ENCODE measurements at places on chromosomes 1 and 21.

- no peak for DNase-seq
These were observed 59.5 kb downstream of the KCNK1 start for GRCh38 chr1:233673261-233673946.

- DNase-seq: no peak
These were observed 203.2 kb downstream of the APP start for GRCh38 chr21:25967181-25967900.

- DNase-seq: no peak
These were observed 34.1 kb downstream of the ARHGEF10L start for GRCh38 chr1:17573518-17574041.

- no peak for DNase-seq
These were observed 30.3 kb upstream of the PODN start for GRCh38 chr1:53031732-53032131.

DNA sequence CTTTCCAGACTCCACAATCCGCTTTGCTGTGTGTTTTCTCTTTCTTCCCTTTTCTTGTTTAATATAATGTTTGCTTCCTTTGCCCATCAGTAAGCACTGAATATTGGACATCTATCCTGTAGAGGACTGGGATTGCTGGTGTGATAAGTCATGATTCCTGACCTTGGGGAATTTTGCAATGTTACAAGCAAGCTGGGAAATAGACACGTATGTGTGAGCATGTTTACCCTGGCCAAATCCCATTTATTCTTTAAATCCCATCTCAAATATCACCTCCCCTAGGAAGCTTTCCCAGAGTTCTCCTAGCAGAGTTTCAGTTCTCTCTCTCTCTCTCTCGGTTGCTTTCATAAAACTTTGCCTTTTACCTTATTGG is 155.3 kb downstream of the ROR1 start:
- DNase-seq: no peak

- DNase-seq: peak; percentile 59
These were observed 121.9 kb downstream of the TIAM1 start for GRCh38 chr21:31222142-31222541.

DNA sequence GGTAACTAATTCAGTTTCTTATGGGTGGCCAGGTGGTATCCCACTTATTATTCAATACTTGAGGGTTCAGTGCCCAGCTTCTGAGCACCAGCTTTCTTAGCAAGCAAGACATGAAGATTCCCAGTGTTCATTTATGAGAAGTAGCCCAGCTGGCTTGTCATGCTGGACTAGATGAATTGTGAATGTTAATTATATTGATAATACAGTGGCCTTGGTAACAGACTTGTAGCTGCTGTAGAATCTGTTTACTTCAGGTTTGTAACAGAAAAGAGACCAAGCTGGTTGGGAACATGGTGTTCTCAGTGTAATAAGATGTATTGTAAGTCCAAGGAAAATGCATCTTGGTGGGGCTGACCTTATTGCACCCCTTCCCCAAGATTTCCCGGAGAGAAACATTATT is 10.1 kb downstream of the AHCYL1 start:
- DNase-seq: no peak

GRCh38 chr1:230068952-230069684 is 2.1 kb downstream of the GALNT2 start:
- no peak for DNase-seq

DNA sequence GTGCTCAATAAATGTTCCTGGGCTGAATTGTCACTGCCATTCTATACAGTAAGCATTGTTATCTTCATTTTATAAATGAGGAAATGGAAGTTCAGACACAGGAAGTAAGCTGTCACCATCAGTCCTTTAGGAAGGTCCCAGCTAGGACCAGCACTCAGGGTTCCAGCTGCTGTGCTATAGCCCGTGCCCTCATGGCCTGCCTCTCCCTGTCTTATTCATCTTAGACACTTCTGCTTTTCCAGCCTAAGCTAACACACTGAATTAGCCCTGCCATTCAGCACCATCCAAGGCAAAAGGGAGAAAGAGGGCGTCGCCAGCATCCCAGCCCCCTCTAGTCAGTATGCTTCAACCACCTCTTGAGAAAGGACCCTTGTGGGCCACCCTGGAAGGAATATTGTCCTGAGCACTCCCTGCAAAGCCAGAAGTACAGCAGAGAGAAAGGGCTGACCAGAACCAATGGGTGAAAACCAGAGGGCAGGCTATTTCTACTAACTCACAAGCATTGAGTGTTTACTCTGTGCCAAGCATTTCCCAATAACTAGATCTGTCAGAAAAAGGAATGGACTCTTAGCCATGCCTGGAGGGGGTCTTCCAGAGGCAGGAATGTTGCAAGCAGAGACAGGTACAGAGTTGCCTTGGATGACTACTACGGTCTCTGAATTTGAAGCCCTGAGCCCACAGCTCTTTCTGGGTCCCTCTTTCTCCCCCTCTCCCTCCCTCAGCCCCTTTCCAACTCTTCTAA is 77.9 kb upstream of the NFIA start:
- no peak for DNase-seq

DNA sequence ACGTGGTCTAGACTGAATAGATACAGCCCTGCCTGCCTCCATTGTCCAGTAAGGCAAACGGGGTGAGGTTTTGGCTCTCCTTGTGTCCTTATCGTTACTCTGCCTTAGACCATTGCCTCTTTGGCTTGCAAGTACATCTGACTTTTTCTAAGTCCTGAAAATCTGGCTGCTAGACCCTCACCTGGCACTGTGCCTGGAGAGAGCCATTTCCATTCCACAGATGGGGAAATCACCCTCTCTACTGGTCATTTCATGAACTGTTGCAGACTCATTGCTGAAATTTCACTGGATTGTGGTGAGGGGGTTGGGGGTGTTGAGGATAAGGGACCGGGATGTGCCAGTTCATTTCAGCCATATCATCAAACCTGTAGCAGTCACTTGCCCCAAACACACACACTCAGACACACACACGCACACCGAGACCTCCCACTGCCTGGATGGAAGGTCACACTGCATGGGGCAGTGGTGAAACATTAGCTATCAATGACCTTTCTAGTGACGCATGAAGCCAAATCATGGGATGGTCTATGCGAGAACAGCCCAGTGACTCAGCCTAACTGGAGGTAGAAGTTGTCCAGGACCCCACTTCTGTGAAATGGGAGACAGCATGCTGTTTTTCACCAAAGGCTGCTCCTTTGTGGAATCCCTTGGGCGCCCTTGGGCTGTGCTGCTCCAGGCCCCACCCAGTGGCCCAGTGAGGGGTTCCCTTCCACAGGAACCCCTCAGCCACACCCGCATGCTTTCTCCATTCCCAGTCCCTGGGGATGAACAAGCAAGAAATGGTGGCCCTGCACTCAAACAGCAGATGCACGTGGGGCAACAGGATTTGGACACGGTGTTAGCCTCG is 34.9 kb upstream of the VASH2 start:
- peak; percentile 54 for DNase-seq

DNA sequence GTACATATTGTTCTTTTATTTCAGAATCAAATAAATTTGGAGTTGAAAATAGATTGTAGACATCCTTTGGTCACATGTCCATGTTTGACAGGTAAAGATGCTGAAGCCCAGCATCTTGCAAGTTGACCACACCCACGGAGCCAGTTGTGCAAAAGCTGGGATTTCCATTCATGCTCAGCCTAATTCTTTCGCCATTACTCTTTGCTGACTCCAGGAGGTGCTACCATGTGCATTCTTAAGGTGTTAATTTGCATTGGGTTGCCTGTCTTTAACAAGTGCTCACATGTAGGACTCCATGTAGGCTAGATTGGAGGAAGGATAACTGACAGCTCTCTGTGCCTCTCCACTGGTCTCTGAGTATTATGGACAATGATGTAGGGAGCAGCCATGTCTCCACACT is 660.7 kb downstream of the LMO4 start:
- no peak for DNase-seq

- no peak for DNase-seq
These were observed 32.4 kb upstream of the RGS7 start for GRCh38 chr1:241389400-241389799.

- DNase-seq: peak; percentile 56
These were observed 227.2 kb downstream of the ATG4C start for GRCh38 chr1:63010913-63011660.
